Thoracic aorta (tissue), 2 donors: ENCODE measurements at places on chromosomes 2 and 18.

DNA sequence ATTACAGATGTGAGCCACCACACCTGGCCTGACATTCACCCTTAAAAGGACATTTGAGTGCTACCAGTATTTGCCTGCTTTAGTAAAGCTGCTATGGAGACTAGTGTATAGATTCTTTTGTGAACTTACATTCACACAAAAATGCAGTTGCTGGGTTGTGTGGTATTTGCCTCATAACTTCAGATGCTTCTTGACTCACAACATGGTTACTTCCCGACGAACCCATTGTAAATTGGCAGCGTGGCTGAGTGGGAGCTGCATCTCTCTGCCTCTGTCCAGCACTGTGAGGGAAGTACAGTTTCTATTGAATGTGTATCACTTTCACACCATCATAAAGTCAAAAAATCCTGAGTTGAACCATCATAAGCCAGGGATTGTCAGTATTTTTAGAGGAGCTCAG, 56.9 kb downstream of the RRM2 start:
- H3K4me1 ChIP-seq = no peaks in the 10 kb centered on the region
- H3K27ac ChIP-seq = no peak overlapping the region
- no peaks in the 10 kb centered on the region for H3K27me3 ChIP-seq
- no peaks in the 10 kb centered on the region for H3K36me3 ChIP-seq
- DNase-seq = no peak

DNA sequence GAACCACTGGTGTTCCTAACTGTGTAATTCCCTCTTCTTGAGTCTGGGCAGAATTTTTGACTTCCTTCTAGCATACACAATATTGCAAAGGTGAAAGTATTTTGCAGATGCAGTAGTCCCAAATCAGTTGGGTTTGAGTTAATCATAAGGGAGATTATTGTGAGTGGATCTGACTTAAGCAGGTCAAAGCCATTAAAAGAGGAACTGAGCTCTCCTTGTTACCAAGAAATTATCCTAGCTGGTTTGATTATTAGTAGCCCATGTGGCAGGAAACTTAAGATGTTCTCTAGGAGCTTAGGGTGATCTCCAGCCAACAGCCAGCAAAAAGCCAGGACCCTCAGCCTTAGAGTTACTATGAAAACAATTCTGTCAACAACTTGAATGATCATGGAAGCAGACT, 221.8 kb downstream of the RPIA start:
- no peaks in the 10 kb centered on the region for H3K27me3 ChIP-seq
- H3K27ac ChIP-seq = no peak overlapping the region
- H3K4me1 ChIP-seq = no peaks in the 10 kb centered on the region
- H3K36me3 ChIP-seq = no peaks in the 10 kb centered on the region

GRCh38 chr2:68698567-68699377, 35.8 kb upstream of the ARHGAP25 start:
- DNase-seq = no peak
- H3K27ac ChIP-seq = no peak overlapping the region
- H3K4me1 ChIP-seq = no peaks in the 10 kb centered on the region
- H3K4me3 ChIP-seq = no peak overlapping the region
- H3K27me3 ChIP-seq = no peaks in the 10 kb centered on the region

DNA sequence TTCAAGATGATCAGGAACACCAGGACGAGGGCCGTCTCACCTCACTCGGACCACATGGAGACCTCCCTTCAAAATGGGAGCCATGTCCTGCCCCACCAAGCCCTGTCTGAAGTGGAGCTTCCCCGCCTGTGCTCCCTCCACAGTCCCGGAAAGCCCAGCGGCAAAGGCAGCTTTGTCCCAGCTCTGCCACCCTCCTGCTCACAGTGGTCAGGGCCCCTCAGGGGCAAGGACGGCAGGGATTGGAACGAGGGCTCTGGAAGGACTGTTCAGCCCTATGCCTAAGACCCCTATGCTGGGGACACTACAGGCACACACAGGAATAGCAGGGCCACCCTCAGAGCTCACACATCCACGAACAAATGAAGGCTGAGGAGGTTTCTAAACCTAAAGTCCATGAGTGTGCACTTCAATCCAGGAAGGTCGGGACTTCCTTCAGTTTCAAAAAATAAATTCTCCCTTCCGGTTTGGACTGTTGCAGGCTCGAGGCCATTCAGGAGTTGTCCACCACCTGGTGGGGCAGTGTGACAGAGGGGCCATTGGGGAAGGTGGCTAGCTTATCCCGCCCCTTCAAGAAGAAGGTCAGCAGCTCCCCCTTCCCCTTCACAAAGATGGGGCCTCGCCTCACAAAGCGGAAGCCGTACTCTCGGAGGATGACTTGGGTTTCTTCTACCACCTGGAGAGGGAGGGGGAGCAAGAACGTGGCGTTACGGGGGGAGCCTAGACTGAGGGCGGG, 26.4 kb downstream of the CENPO start:
- H3K4me1 ChIP-seq = no peaks in the 10 kb centered on the region
- H3K4me3 ChIP-seq = no peak overlapping the region
- no peak overlapping the region for H3K27ac ChIP-seq
- DNase-seq = no peak

- H3K4me3 ChIP-seq = no peak overlapping the region
- no peaks in the 10 kb centered on the region for H3K4me1 ChIP-seq
- no peaks in the 10 kb centered on the region for H3K27me3 ChIP-seq
- H3K36me3 ChIP-seq = peaks cover 50% of the 10 kb centered on the region
- no peak overlapping the region for H3K27ac ChIP-seq
Measured at GRCh38 chr2:206143451-206143850, 15.8 kb downstream of the NDUFS1 start.

- H3K27ac ChIP-seq = no peak overlapping the region
- no peak for DNase-seq
- no peaks in the 10 kb centered on the region for H3K27me3 ChIP-seq
- no peaks in the 10 kb centered on the region for H3K4me1 ChIP-seq
Measured at GRCh38 chr2:68796295-68796905, 61.8 kb downstream of the ARHGAP25 start.

- no peak for DNase-seq
- H3K36me3 ChIP-seq = peaks cover 42% of the 10 kb centered on the region
- no peak overlapping the region for H3K4me3 ChIP-seq
- peaks cover 3% of the 10 kb centered on the region for H3K4me1 ChIP-seq
- no peak overlapping the region for H3K27ac ChIP-seq
- H3K27me3 ChIP-seq = no peaks in the 10 kb centered on the region
Measured at GRCh38 chr18:2923464-2923863, 76.7 kb downstream of the EMILIN2 start.
